ENCODE measurements at places on chromosomes 1 and 21.

GRCh38 chr1:177257128-177257527 lies 86.4 kb downstream of the BRINP2 start:
- no peak for DNase-seq

GRCh38 chr1:42998386-42998785 lies 39.7 kb upstream of the SLC2A1 start:
- no peak for DNase-seq

- no peak for DNase-seq
Measured at GRCh38 chr1:244074559-244075171, 23.6 kb downstream of the ZBTB18 start.

DNA sequence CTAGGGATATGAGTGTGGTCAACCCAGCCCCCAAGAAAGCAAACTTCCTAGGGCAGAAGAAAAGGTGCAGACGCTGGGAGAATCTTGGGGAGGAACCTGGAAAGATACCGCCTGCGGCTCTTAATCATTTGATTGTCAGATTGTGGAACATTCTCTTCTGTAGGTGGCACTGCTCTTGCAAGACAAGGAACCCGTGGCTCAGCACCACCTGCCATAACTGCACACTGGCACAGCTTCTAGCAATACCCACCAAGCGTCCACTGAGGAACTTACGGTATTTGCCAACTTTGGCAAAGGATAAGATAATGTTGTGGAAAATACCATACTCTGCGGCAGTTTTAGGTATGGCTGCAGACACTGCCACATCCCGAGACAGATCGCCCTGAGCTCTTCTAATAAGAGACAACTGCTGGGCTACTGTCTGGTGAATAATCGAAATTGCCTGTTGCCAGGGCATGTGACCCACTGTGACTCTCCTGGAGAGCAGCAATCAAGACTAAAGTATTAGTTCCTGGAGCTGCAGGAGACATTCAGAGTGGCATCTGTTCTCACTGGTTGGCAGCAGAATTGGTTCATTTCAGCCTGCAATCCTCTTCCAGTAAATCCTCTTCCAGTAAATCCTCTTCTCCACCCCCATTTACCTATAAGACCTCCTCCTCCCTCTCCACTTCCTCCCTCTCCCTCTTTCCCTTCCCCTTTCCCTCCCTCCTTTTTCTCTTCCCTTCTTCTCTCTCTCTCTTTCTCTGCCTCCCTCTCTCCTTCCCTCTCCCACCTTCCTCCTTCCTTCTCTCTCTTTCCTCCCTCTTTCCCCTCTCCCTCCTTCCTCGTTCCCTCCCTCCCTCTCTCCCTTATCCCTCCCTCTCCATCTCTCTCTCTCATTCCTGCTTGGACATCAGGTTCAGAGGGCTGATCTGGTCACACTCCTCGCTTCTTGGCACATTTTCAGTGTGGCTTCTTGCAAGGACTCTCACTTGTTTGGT lies 49.7 kb upstream of the B3GALT5 start:
- DNase-seq: peak; percentile 83

DNA sequence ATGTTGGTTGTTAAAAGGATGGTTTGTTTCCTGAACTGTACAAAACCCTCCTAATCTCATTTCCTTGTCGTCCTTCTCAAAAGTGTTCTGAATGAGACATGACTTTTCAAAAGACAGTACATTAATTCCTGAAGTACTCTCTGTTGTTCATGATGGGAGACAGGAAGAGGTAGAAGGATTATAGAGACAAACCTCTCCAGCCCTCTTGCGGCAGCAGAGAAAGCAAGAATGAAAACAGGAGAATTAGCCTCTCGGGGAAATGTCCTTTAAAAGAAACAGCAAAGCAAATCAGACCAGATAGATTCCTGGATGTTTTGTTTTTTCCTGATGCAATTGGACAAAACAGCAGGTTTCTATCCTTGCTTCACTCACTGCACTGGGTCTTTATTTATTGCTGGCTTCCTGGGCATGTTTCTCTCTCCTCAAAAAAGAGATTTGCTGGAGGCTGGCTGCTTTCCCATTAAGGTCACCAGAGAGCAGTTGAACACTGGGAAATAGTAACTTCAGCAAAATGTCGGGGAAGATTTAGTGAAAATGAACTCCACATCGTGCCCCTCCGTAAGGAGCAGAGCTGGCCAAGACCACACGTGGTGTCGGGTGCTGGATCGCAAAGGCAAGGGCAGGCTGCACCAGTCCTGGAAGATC lies 145.8 kb upstream of the SYT6 start:
- DNase-seq: no peak

DNA sequence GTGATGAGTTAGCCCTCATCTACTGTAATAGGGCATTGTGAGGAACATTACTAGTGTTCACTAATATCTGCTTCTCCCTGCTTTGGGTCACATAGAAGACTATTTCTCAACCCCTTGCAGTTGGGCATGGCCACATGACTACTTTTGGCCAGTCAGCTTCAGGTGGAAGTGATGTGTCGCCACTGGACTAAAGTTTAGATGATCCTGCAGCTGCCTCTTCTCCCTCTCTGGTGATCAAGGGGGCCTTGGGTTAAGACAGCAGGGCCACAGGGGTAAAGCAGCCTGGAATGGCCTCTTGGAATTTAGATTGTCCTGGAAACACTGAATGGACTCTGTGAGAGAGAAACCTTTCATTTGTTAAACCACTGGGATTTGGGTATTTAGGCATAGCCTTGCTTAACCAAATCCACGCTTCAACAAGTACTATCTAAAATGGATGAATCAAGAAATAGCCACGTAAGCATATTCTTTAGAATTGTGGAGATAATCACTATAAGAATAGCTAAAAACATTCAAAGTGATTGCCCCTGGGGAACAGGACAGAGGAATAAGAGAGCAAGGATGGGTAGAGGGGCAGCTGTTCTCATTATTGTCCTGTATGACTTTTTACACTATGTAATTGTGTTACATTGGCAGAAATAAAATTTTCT lies 41.2 kb downstream of the OPRD1 start:
- DNase-seq: no peak

DNA sequence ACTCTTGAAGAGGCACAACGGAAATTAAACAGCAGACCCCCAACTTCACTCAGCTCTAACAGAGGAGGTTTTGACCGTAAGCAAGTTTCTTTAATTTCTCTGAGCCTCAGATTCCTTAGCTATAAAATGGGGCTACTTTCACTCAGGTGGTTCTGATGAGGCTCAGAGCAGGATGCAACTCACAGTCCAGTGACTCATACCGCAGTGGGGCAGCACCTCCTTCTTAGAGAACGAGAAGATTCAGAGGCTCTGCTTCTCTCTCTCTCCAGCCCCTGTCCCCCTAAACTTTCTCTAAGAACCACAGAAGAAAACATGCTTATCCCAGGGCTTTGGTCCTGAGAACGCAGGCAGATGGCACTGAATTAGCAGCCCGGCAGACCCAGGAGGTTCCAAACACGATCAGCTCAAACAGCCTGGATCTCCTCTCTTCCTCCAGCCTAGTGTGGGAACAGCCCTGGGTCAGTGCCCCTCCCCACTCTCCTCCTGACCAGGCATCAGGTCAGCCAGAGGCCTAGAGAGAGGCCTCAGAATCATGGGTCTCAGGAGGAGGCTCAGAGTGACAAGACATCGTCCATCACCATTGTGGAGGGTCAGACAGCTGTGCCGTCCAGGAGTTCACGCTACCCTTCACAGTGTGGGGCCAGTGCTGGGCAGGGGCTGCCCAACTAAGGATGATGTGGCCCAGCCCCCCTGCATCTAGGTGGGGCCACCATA lies 433.0 kb downstream of the PTPRU start:
- DNase-seq: no peak

DNA sequence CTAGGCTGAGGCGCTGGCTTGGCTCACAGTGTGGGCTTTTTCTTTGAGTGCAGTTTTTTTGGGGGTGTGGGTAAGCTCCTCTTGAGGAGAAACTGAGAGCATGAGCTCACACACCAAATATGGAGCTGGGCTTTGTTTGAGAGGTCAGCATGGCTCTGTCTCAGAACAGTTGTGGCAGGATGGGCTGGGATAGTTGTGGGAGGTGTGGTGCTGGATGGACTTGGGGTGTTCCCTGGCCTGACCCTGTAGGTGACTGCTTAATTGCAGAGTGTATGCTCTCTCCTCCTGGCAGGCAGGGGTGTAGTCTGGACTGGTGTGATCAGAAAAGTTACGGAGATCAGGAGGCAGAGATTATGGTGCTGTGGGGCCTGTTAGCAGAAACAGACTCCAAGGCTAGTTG lies 64.3 kb upstream of the PGBD5 start:
- DNase-seq: no peak

DNA sequence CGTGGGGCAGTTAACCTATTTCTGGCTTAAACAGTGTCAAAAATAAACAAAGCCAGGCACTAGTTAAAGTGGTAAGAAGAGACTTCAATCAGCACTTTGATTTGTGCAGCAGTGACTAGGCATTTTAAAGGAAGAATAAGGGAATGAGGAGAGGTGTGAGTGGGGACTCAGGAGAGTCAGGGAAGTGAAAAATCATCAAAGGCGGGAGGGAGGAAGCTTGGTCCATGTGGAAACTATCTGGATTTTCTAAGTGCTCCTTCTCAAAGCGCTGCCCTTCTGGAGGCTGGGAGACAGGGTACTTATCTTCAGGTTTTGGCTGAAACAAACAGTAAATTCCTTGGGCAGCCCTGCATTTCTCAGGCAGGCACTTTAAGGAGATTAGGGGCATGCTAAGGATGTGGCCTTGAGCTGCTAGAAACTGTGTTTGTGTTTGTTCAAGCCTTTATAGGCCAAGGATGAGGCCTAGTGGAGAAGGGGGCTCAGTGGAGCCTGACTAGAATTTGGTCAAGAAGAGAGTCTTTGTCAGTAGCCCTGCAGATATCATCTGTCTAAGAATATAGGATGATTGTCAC lies 486.5 kb downstream of the SIPA1L2 start:
- no peak for DNase-seq

DNA sequence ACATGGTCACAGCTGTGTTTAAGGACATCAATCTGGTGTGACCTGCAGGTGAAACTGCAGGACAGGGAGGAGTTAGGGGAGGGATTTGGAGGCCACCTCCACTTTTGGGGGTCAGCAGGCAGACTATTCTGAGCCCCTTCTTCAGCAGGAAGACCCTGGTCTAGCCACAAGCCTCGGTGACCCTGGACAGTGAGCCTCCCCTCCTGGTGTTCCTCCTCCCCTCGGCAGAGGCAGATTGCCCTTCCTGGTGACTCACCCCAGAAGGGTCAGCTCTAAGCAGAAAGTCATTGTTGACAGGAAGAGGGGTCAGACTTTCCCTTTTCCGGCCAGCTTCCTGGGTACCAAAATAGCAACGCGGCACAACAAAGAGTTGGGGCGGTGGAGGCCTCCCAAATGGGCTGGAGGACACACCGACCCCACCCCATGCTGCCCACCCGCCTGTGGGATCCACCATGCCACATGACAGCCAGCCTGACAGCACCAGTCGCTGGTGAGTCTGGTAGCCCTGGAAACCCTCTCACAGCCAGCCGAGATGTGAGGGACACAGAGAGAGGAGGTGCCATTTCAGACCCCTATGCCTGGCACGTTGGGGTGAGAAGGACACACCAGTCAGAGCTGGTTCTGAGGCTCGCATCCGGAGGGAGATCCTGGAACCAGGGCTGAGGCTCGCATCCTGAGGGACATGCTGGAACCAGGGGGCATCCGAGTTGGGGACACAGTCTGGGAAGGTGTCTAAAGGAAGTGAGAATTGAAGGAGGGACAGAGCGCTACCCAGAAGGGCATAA lies 14.7 kb upstream of the CSF1 start:
- no peak for DNase-seq

DNA sequence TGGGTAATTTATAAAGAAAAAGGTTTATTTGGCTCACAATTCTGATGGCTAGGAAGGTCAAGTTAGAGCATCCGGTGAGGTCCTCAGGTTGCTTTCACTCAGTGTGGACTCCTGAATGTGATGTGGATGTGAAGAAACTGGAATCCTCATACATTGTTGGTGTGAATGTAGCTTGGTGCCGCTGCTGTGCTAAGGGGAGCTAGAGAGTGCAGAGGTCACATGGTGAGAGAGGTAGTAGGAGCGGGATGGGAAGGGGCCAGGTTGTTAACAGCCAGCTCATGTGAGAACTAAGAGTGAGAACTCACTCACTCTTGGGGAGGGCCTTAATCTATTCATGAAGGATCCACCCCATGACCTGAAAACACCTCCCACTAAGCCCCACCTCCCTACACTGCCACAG lies 21.8 kb downstream of the ITSN1 start:
- no peak for DNase-seq

DNA sequence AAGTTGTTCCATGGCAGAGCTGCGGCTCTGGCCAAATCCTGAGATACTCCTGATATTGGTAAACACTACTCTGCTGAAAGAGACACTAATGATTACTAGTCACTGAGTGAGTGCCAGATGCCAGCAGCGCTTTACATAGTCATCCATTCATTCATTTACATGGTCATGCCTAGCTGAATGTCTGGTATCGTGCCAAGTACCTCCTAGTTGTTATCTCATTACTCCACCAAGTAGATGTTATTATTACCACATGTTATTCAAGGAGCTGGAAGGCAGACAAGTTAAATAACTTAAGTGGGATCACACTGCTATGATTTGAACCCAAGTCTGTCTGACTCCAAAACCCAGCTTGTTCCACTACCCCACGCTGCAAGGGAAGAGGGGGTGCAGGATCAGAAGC lies 4.7 kb downstream of the OLFML2B start:
- DNase-seq: peak; percentile 90

DNA sequence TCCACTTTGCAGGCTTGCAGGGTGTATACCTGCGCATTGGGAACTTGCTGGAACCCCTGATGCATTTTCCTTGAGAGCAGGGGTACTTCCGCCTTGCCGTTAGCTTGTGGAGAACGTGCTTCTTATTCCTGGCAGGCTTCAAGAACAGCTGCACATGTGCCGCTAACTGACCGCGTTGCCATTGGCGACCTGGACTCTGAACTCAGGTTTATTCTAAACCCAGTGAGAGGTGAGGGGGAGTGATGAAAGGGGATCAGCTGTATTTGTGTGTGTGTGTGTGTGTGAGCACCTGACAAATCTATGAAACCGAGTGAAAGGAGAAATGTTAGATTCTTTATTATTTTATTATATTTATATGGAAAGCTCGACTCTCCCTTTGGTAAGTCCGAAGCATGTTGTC lies 128.6 kb downstream of the HUNK start:
- peak; percentile 85 for DNase-seq

- no peak for DNase-seq
Measured at GRCh38 chr1:220616836-220617235, 73.3 kb upstream of the C1orf115 start.

- DNase-seq: no peak
Measured at GRCh38 chr1:15810073-15810472, 2.6 kb upstream of the UQCRHL start.

DNA sequence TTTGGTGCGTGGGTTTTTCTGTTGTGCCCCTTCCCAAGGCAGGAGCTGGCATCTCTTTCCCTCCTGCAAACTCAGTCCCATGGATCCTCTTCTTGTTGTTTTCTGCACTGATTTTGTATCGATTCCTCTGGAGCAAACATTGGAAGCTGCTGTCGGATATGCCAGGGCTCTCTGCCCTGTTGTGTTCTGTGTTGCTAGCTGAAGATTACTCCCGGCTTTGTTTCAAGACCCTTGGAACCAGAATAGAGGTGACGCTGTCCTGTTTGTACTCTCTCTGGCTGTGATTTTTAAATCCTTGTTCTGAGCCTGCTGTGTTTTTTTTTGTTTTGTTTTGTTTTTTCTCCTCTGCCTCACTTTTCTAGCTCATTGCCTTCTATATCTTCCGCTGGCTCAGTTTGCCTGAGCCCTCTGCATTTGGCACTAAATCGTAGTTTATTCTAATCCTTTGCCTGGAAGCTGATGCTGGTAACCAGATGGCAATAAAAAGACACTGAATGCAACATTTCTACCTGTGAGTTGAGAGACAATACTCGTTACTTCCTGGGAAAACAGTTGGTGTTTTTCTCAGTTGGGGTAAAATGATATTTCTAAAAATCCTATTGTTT lies 67.0 kb downstream of the BACH1 start:
- DNase-seq: no peak

All from NCI-H1092 treated with DMSO at 0.1 percent for 48 hours (cell line).